Mucosa of gallbladder (tissue), 1 donor: ENCODE measurements at places on chromosomes 5 and 9. TPM values are rescaled to one million over a fixed set of nuclear protein-coding genes. Genes with fewer than 3 reads are reported as not detected.

GRCh38 chr5:154714266-154714986 lies 40.8 kb upstream of the LARP1 start:
- peak; percentile 38 for DNase-seq

GRCh38 chr5:55636177-55636576 lies 75.9 kb downstream of the SLC38A9 start:
- no peak for DNase-seq

GRCh38 chr5:15995341-15996052 lies 184.1 kb downstream of the MARCHF11 start:
- DNase-seq = no peak

GRCh38 chr5:82591021-82591515 lies 312.9 kb upstream of the RPS23 start:
- DNase-seq = no peak

DNA sequence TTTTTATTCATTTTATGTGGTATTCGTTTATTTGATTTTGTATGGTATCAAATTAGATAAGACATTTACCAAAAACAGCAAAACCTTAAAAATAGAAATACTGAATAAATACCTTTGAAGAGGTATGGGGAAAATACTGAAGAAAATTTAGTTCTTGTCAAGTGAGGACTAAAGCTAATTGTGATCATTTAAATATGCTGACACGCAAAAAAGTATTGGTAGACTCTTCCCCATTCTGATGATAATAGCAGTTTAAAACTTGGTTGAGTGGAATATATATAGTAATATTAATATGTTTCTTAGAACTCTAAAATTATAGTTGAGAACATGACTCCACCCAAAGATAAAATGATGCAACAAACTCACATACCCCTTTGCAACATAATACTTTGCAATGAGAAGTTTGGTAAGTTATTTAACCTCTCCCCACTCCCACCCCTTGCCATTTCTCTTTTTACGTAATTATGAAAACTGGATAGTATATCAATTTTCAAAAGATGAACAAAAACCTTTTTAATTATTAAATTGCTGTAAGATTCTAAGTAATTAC lies 30.1 kb upstream of the SNX24 start:
- no peak for DNase-seq

DNA sequence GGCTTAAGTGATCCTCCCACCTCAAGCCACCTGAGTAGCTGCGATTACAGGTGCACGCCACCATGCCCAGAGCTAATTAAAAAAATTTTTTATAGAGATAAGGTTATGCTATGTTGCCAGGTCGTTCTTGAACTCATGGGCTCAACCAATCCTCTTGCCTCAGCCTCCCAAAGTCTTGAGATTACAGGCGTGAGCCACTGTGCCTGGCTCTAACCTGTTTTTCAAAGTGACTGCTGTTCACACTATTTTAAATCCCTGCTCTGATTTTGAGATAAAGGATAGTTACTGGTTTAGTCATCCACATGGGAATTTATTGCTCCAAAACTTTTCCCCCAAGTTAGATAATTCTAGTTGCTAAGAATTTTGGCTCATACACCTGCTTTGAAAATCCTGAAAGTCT lies 48.2 kb upstream of the MTMR12 start:
- no peak for DNase-seq

GRCh38 chr5:142117579-142118151 lies 9.1 kb downstream of the NDFIP1 start:
- DNase-seq = no peak

DNA sequence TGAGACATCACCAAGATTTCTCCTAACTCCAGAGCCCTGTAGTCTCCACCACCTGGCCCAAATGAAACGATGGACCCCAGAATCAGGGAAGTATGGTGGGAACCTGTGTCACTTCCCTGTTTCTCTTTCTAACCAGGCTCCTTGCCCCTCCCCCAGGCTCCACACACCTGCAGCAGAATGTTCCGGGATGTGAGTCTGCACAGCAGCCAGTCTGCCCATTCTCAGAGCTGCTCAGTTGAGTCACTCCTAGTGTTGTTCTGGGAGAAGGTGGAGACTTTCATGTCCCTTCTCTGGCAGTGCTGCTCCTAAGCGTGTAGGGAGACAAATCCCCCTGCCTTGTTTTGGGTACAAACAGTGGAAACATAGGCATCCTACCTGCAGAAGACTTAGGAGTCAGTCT lies 76.0 kb upstream of the XPA start:
- no peak for DNase-seq

- peak; percentile 49 for DNase-seq
Measured at GRCh38 chr9:86795823-86796553, 151.3 kb downstream of the GAS1 start.

DNA sequence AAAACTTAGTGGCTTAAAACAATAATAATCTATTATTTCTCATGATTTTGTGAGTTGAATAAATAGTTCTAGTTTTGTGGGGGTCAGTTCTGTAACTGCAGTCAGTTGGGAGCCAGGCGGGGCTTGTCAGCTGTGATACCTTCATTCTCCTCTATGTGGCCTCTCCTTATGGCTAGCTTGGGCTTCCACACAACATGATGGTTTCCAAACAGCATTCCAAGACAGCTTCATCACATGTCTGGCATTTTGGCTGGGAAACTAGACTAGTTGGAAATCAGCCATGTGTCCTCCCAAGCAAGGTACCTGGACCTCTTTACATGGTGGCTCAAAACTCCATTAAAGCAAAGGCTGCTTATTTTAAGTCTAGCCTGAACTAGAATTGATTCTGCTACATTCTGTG lies 61.4 kb upstream of the RANBP3L start:
- no peak for DNase-seq

DNA sequence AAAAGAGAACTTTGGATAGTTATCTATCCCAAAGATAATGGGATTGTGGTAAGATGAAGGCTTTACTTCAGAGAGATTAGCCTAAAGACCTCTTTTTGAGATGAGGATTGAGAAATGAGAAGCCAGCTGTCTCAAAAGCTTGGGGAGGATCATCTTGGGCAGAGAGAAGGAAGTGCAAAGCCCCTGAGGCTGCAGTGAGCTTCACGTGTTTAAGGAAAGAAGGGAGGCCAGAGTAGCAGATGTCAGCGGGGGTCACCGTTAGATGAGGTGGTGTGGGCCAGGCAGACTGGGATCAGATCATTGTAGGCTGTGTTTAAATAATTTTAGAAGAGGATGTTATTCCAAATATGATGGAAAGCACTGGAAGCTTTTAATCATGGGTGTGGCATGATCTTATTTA lies 270.1 kb downstream of the ARHGEF28 start:
- no peak for DNase-seq

DNA sequence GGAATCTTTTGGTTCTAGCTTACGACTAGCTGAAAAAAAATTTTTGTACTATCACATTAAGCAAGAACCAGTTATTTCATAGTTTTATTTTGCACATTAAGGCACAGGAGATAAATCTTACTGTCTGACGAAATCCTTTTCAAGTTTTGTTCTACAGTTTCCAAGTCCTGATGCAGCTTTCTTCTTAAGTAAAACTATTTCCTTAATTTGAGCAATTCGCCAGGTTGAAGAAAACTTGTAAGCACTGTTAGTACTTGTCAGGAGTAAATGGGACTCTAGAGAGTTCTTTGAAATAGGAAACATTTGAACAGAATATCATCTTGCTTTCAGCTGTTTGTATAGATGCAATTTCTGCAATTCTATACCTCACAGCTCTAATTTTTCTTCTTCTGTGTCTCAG lies 318.8 kb upstream of the ELAVL2 start:
- no peak for DNase-seq

- no peak for DNase-seq
Measured at GRCh38 chr5:79663212-79663611, 26.4 kb upstream of the CMYA5 start.

DNA sequence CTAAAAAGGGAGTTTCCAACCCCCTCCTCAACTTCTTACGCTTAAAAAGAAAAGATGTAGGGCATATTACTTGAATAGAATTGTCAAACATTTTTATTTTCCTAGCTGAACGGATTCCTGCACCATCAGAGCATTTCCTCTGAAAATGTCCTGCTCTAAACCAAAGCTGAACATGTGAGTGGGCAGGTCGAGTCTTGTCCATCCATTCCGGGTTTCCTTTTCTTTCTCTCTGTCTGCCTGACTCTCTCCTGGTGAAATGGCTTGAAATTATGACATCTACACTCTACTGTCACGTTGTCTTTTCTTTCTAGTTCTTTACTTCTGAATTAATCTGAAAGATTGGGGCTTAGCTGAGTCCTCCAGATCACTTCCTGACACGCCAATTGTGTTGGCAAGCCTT lies 39.2 kb upstream of the PTPN3 start:
- DNase-seq = no peak

DNA sequence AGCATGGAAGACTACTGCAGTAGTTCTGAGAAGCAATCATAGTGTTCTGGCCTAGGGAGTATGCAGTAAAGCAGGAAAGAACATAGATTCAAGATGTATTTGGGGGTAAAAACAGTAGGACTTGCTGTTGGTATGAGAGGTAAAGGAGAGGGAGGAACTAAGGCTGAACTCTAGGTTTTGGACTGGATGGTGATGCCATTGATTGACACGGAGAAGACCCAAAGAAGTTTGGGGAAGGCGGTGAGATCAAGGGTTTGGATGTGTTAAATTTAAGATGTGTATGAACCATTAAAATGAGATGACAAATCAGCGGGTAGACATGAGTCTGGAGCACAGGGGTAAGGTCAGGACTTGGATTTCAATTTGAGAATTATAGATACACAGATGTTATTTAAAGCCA lies 2.0 kb upstream of the CDC37L1 start:
- DNase-seq = no peak

DNA sequence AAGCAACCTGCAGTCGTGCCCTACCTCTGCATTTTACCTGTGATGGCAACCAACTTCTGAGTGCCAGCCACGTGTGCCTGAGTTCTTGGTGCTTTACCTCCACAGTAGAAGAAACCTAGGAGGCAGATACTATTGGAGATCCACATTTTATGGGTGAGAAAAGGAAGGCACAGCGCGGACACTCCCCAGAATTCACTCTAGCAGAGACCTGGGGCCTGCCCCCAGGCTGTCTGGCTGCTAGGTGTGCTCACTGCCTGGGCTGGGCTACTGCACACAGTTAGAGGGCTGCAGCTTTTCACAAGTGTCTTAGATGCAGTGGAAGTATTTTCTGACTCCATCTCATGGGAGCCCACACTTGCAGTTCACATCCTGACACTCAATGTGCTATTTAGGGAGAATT lies 598.8 kb upstream of the ADAMTS16 start:
- DNase-seq = no peak

- no peak for DNase-seq
Measured at GRCh38 chr5:39505791-39506190, 81.0 kb upstream of the DAB2 start.

- no peak for DNase-seq
Measured at GRCh38 chr5:14465116-14465515, 116.5 kb upstream of the OTULINL start.

- DNase-seq = no peak
Measured at GRCh38 chr5:177265395-177265794, 38.1 kb downstream of the RAB24 start.

DNA sequence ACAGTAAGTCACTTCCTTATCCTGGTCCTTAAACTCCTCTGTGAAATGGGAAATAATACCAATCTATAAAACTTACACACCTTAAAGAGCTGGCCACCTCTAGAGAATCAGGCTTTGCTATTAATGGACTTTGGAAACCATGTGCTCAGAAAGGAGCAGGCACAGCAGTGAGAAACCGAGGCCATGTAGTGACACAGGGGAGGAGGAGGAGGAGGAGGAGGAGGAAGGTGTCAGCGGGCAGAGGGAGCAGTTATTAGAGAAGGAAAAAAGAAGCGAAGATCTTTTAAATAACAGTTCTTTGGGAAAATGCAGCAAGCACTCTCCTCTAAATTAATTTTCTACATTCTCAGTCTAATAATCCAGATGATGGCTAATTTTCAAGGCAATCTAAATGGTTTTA lies 38.0 kb downstream of the SUSD1 start:
- DNase-seq = peak; percentile 27

DNA sequence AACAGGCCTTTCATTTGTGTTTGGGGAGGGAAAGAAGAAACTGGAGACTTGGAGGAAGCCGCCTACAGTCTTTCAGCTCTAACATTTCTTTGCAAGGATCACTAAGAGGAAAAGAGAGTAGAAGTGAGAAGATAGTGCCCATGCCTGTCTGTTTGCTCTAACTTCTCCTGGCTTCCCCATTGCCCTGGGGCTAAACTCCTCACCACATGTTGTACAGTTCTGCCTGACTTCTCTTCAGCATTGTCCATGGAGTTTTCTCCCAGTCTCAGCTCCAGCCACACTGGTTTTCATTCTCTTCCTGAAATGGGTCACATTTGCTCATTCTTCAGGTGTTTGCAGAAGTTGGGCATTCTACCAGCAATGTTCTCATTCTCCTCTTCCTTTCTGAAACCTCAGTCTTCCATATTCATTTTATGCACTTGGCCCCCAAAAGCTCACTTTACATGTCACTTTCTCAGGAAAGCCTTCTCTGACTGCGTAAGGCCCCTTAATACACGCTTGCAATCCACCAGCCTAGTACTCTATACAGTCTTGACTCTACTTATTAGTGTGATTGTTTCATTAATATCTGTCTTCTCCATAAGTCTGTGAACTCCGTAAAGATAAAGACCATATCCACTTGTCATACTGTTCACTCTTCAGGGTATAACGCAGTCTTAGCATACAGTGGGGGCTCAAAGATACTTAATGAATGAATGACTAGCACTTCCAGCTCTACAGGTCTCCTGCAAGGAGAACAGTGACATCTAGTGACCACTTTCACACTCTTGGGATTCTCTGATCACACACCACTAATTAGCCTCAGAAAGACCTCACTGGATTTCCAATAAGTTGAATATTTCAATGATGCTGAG lies 40.2 kb upstream of the TRIM32 start:
- peak; percentile 14 for DNase-seq

- no peak for DNase-seq
Measured at GRCh38 chr5:160227012-160227411, 2.3 kb upstream of the FABP6 start.

DNA sequence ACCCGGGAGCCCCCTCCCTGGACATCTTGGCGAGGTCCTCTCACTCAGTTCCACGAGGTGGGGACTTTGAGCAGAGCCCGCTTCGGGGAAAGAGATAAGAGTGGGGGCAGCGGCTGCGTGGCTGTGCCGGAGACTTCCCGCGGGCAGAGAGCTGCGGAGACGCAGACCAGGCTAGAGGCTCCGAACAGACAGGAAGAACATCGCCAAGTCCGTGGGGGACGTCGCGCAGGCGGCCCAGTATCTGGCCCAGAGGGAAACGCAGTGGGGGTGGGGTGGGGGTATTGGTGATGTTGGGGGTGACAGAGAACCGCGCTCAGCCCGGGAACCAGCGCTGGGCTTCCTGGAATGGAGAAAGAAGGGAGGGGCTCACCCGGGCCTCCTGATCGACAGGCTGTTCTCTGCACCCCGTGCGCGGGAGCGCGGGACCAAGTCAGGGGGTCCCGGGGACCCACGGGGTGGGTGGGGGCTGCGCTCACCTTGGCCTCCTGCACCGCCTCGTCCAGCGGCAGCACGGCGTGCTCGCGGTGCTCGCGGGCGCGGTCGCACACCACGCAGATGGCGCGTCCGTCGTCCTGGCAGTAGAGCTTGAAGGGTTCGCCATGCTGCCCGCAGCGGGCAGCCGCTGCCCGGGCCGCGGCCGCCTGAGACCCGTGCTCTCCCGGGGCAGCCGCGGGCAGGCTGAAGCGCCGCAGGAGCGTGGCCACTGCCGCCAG lies 727 bp downstream of the TRIM7 start:
- no peak for DNase-seq

The ANKDD1B gene
- total RNA-seq = 0.43 TPM

The KIAA1191 gene
- 113 TPM for total RNA-seq

The FYB1 gene
- total RNA-seq = 24.7 TPM

The PAEP gene
- total RNA-seq = not detected

The SPATA31A3 gene
- not detected for total RNA-seq

The EHMT1 gene
- total RNA-seq = 100 TPM

The CTSV gene
- total RNA-seq = 2.5 TPM

The TAF11L10 gene
- not detected for total RNA-seq

The TAS2R1 gene
- total RNA-seq = not detected

The SPATA31C1 gene
- total RNA-seq = not detected

The KIF20A gene
- total RNA-seq = 1.5 TPM

The BOD1 gene
- 37.7 TPM for total RNA-seq
